Hematopoietic multipotent progenitor cell treated with erythropoietin and hydrocortisone succinate and interleukin-3 and kit ligand, for 6 days (in vitro differentiated cells): ENCODE measurements at places on chromosomes 7 and 10.

DNA sequence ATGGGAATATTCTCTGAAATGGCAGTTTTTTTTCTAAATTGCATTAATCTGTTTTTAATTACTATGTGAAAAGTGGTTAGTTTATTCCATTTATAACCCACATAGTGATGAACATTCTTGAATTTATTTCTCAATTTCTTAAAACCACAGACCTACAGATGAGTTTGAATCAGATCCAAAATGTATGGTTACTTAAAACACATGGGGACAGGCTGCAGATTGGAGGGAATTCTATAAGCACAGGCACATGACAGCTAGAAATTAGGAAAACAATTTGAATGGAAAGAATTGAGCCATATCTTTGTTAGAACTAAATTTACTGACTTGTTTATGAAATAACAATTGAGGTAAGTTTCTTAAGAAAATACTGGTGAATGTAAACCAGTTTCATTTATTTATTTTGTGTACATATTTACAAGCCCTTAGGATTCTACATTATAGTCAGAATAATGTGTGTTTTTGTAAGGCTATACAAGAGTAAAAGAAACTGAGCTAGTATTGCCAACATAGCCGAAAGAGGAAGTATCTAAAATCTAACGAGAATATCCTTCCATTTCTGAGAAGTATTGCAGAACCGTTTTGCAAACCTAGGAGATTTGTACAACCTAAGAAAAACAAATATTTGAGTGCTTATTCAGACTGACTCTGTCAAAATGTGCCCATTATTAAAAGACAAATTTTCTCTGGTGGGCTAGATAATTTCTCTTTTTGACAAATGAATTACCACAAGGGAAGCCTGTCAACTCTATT is 434.3 kb upstream of the SEMA3D start:
- DNase-seq: peak; percentile 65

- no peak for DNase-seq
Observed at GRCh38 chr10:5776881-5777197, 36.4 kb downstream of the GDI2 start.

- DNase-seq: peak; percentile 61
Observed at GRCh38 chr7:17680943-17681351, 259.3 kb downstream of the SNX13 start.

DNA sequence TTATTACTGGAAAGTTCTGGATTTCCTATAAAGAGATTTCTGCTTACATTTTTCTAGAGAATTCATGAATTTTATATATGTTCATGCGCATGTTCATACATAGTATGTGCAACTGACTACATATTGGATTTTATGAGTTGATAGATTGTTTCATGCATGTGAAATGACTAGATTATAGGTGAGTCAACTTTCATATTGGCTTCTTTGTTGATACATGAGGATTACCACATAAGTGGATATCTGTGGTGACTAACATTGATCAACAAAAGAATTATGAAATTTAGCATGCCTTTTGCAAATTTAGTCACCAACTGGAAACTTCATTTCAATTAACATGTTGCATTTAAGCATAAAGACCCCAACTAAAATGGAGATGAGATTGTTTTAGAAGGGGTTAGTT is 99.0 kb downstream of the GNAT3 start:
- DNase-seq: no peak

DNA sequence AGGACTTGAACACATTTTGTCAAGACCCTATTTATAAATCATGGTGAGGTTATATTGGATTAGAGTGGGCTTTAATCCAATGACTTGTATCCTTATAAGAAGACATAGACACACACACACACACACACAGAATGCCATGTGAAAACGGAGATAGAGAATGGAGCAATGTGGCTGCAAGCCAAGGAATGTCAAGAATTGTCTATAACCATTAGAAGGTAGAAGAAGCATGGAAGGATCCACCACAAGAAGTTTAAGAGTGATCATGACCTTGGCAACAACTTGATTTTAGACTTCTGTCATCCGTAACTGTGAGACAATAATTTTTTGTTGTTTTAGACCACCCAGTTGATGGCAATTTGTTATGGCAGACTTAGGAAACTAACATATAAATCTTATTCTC is 514.2 kb downstream of the TFEC start:
- no peak for DNase-seq

GRCh38 chr10:48458662-48459048 is 146.2 kb downstream of the ARHGAP22 start:
- no peak for DNase-seq

- no peak for DNase-seq
Observed at GRCh38 chr7:37675749-37676148, 7.8 kb upstream of the GPR141 start.

GRCh38 chr10:108445746-108446145 is 1281.2 kb upstream of the SORCS1 start:
- no peak for DNase-seq

- DNase-seq: peak; percentile 80
Observed at GRCh38 chr7:38105874-38106483, 72.1 kb upstream of the STARD3NL start.
